Endothelial cell (in vitro differentiated cells): ENCODE measurements at places on chromosomes 6 and 20.

DNA sequence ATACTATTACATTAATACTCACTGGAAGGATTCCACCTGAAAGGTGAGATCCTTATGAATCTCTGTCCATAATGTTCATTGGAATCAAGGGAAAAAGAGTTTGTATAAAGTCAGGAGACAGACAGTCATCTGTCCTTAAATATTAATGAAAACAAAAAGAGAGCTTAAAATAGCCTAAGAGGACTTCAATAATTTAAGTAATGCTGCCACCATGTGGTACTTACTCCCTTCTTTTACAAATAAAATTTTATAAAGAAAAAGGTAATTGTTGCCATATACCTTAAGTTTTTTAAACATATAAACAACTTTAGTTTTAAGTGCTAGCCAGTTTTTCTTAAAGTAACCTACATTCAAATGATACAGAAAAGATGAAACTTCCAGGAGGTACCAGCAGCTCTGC is 5.1 kb downstream of the BLOC1S5 start:
- no peak for DNase-seq

DNA sequence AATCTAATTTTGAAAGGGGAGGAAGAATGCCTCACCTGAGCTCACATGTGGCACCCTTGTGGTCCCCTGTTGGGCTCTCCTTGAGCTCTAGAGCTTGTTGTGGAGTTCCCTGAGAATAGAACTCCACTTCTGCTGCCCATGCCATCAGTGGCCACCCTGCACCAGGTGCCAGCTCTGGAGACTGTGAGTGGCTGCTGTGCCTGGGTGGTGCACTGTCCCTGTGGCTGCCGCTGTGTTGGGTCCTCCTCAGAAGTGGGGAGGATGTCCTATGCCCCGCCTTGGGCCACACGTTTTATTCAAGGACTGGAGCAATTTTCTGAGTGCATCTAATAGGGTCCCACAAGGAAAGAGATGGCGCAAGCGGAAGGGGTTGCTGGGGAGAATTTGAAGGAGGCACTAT is 67.9 kb upstream of the MAP3K7 start:
- no peak for DNase-seq

- no peak for DNase-seq
These were observed 220.7 kb downstream of the FUT9 start for GRCh38 chr6:96236471-96236870.

- peak; percentile 57 for DNase-seq
These were observed 23.2 kb downstream of the RBCK1 start for GRCh38 chr20:431012-431904.

- DNase-seq: no peak
These were observed 195.6 kb downstream of the NFATC2 start for GRCh38 chr20:51346686-51347485.

DNA sequence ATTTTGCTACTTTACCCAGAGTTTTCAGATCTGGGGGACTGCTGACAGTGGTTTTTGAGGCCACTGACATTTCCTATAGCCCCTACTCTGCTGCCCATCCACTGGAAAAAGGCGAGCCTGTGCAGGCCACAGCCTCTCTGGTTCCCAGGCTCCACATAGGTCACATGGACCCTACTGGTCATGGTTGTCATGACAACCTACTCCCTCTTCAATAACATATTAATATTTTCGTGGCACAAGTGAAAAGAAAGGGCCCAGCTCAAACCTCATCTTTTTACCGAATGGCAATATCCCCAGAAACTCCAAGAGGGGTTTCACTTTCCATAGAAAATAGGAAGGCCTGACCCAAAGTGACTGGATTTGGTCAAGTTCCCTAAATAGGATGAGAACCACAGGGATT is 11.0 kb upstream of the FOXO3 start:
- no peak for DNase-seq

GRCh38 chr6:34914358-34914757 is 25.3 kb downstream of the ANKS1A start:
- no peak for DNase-seq

DNA sequence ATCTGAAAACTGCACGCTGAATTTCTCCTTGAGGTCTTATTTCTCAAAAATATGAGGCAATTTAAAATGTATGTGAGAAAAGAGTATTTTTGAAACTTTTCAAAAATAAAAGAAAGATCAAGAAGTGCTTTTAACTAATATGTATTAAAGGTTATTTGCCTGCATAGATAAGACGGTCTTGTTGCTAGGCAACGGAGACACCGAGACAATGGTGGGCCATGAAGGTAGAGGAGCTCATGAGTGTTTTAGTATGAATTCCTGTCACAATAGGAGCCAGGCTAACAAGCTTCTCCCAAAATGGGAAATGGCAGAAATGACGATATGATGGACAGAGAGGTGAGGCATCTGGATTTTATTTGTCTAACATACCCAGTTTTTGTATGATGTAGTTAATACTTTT is 308.2 kb downstream of the SLC35F1 start:
- DNase-seq: no peak

- no peak for DNase-seq
These were observed 372.8 kb downstream of the BTBD9 start for GRCh38 chr6:38266921-38267354.

- no peak for DNase-seq
These were observed 65.9 kb downstream of the BFSP1 start for GRCh38 chr20:17465236-17465635.

DNA sequence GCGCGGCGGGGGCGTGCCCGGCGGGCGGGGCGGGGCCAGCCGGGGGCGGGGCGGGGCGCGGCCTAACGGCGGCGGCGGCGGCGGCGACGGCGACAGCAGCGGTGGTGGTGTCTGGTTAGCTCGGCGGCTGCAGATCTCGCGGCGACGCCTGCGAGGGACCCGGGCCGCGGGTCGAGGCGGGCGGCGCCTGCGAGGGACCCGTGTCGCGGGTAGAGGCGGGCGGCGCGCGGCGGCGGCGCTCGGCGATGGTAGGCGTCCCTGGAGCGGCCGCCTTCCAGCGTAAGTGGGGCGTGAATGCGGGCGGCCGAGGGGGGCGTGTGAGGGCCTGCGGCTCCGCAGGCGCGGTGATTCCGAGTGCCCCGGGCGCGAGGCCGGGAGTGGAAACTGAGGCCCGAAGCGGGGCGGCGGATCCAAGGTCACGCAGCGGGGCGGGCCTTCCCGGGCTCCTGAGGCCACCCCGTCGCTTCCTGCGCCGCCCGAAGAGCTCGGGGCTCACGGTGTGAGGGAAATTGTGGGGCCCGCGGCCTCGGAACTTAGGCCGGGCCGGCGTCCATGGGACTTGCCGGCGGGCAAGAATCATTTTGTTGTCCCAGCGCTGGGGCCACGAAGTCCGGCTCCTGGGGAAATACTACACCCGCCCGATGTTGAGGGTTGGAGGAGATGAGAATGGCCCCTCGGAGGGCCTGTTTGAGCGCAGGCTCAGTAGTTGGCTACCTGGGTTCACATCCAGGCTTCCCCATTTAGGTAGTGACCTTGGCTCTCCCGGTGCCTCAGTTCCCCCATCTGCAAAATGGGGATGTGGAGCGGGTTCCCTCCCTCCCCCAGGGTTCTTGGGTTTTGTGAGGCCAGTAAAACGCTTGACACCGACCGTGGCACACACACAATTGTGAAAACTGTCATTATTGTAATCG is at the start of gene CBFA2T2:
Gene CBFA2T2, plus strand, starts transcription at position 74 of the 911 bp plus-strand sequence. Its CDS starts 172 bp downstream, at position 246.
- DNase-seq: no peak

DNA sequence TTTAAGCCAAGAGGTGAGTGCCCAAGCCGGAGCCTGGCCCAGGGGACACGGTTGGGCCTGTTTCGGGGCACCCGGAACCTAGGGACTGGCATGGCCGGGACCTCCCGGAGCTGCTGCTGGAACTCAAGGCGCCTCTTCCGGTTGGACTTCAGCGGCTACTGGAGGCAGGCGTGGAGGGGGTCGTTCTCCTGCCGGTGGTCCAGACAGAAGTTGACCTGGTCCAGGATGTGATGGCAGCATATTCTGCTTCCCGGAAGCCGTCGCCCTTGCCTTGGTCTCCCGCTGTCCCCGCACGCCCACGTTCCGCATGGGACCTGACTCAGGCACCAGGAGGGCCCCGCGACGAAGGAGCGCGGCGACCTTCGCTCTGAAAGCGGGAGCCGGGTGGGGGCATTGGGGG is 240.8 kb downstream of the FOXA2 start:
- DNase-seq: no peak

- peak; percentile 39 for DNase-seq
These were observed 130.5 kb downstream of the CEBPB start for GRCh38 chr20:50320901-50321796.

- no peak for DNase-seq
These were observed 4.2 kb upstream of the TTPAL start for GRCh38 chr20:44471481-44471882.

DNA sequence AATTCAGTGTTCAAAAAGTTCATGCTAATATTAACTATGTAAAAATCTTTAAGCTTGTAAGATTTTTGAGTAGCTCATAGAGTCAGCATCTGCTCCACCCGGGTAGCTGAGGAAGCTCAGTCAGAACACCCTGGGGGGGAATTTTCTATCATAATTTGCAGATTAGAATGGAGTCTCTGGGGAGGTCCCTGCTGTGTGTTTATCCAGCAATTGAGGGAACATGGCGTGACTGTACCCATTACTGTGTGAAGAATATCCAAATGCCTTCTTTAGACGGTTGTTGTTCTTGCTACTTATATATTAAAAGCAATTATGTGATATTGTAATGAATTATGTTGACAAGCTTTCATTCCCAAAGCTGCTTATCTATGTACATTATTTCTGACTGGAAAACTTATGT is 64.8 kb downstream of the AIG1 start:
- no peak for DNase-seq

GRCh38 chr6:137910424-137910834 is 43.4 kb downstream of the TNFAIP3 start:
- DNase-seq: no peak

DNA sequence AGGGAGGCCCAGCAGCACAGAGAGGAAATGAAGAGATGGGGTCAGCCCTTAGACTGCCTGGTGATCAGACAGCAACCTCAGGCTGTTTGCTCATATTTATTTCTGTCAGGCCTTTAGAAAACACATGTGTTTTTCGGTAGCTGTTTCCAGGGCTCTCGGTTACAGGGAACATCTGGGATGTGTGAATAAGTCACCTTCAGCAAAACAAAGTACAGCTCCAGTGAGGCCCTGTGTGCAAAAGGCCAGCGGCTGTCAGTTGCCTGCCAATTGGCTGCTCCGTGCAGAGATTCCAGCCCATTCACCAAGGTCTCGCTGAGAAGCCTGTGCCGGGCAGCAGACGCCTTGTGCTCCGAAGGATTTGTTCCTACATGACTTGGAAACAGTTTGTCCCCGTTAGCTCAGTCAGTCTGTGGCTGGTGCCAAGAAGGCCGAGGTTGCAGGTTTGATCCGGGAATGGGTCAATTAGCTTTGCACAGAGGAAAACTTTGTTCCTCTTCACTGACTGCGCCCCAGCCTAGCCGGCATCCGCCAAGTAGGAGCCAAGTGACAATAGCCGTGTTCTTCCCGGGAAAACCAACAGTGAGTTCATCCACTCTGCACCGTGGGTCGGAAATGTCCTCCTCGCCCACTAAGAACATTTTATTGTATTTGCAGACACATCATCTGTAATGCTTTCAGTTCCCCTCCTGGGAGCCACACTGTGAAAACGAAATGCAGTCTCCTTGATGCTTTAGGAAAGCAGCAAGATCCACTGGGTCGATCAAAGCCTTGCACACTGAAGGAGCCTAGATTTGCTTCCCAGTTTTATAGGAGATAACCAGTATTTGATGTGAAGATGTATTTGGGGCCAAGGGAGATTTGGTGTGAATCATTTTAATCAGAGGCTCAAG is 315.4 kb upstream of the CDYL start:
- no peak for DNase-seq

- DNase-seq: no peak
These were observed 228.2 kb downstream of the RFPL4B start for GRCh38 chr6:112575309-112575834.

GRCh38 chr20:50636601-50637540 is 54.5 kb downstream of the RIPOR3 start:
- DNase-seq: no peak

DNA sequence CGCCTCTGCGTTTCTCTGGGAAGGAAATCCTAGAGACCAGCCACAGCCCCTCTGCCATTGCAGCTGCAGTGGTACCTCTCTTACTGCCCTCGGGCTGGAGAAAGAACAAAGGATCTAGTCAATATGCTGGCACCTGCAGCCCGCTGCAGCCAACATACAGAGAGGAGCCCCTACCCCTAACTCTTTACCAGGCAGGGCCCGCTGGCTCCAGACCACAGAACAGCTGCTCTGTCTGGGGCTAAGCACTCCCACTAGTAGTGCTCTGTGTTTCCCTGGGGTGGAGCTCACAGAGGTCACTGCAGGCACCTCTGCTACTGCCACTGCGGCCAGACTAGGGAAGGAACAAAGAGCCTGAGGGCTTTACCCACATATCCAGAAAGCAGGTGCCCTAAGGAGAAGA is 93.8 kb upstream of the IMPG1 start:
- no peak for DNase-seq

DNA sequence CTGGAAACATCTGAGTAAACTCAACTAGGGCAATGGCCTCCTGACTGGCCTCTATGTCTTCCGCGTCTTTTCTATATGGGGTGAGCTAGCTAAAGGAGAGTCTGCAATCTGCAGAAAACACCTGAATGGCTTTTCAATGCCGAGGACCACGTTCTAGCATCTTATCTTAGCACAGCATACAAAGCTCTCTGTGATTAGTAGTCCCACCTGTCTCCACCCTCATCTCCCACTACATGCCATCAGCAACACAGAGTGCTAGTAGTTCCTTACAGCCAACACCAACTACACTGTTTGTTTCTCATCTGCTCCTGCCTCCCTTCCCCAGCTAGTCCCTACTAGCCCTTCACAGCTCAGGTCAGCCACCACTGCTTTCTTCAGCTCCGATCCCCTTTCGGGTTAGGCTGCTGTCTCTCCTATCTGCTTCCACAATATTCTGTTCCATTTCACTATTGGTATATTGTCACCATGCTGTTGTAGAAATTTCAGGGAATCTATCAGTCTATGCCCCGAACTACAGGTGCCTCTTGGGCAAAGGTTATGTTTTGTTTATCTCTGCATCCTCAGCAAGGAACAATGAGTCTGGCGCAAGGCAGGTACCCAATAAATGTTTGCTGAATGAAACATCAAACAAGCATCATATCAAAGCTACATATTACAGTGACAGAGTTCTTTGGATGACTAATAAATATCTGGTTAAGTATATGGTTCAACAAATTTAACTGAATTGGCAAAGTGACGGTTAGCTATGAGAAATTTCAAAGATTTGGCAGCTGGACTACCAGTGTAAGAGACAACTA is 12.2 kb downstream of the LYRM4 start:
- no peak for DNase-seq

DNA sequence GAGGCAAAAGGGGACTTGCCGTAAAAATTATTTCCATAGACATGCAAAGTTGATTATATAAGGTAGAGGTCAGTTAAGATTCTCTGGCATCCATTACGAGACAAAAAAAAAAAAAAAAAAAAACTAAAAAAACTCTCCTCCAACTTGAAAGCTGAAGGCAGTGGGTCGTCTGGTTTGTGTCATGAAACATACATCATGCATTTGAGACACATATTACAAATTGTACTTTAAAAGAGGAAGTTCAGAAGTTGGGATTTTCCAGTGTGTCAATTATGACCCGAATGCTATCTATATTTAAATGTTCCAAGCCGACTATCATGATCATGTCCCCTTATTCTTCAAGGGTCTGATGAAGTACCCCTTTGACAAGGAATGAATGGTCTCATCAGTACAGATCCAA is 125.1 kb downstream of the ZNF217 start:
- no peak for DNase-seq

- DNase-seq: no peak
These were observed 724 bp upstream of the CUL7 start for GRCh38 chr6:43054206-43054943.
